ENCODE measurements at places on chromosomes 12 and 14.

GRCh38 chr12:22709292-22709691 is 84.3 kb downstream of the ETNK1 start:
- no peak for DNase-seq

- no peak for DNase-seq
These were observed 198.6 kb downstream of the BCAT1 start for GRCh38 chr12:24750263-24750662.

DNA sequence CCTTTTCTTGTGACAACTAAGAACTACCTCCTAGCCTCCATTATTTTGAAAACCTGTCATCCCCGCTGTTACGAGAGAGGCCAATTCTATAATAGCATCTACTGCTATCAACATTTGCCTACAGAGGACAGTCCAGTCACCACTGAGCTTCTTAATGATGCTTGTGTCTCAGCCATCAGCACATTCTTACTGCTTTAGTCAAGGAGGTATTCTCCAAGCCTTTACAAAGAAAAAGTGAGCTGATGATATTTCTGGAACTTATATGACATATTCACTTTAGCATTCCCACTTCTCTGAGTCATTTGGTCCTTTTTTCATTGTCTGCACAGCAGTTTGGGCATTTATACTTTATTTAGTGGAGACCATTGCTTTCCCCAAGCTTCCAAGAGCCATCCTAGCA is 497.7 kb upstream of the RPL10L start:
- no peak for DNase-seq

DNA sequence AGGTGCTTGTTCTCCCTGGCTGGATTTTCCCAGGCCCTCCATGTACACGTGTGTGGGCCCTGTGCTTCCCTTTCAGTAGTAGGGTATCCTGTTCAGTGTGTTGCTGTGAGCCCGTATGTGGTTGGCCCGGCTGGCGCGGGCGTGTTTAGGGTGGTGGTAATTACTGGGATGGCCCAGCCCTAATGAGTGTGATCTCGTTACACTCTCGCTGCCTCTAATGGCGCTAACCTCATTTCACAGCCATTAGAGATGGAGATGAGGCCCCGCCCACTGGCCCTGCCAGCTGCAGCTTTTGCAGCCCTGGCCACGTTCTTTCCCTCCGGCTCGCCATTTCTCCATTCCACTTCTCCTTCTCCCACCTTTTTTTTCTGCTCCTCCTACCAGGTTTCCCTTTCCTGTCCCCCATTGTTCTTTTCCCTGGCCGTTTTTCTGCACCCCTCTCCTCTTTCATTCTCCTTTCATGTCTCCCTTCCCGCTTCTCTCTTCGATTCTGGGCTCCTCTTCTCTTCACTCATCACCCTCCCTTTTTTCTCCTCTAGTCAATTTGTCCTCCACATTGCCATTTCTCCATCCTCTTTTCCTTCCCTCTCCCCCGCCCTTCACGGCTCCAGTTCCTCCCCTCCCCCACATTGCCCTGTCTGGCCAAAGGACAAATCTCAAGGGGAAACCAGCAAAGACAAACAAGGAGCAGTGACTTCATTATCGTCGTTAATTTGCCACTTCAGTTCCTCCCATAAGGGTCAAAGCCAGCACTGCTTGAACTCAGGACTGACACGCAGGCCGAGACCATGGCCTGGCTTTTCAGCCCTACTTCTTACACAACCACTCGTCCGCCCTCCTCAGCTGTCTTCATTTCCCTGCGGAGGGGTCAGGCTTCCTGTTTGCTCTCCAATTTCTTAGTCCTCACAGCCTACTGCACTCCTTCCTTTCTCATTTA is 6.8 kb downstream of the ZFHX2 start:
- DNase-seq, result no peak

DNA sequence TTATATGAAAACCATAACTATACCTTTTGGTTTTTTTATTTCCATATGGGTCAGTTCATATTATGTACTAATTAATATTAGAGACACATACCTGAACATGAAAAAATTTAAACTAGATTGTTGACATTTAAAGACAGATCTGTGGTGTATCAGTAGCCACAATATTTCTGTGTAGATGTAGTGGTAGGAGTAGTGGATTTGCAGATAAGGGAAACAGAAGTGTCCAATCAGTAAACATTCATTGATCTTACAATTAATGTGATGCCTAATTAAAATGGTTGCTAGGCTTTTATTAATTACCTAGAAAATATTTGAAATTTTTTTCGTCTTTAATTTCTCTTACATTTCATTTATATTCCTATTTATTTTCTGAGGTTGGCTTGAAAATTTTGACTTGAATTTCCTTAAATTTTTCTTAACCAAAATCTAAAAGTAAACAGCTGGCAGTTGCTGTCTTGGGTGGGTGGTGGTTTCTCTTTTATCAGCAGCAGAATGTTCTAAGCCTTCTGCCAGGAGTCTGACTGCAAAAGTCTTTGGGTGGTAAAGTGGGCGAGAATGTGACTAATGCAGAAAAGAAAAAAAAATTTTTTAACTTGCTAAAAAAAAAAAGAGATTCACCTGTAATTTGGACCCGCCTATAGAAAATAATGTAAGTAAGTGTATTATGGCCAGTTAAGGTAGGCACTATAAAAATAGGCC is 2.4 kb downstream of the FGFR1OP2 start:
- DNase-seq, result no peak

GRCh38 chr12:39505554-39505953 is 62.6 kb upstream of the KIF21A start:
- DNase-seq, result no peak

- no peak for DNase-seq
These were observed 425.5 kb downstream of the C12orf50 start for GRCh38 chr12:87603727-87604126.
